Mesothelial cell of epicardium (in vitro differentiated cells): ENCODE measurements at places on chromosomes 2 and 18. TPM values are rescaled to one million over a fixed set of nuclear protein-coding genes. Genes with fewer than 3 reads are reported as not detected.

- DNase-seq, result no peak
Measured at GRCh38 chr2:230798769-230799399, 65.9 kb upstream of the ITM2C start.

DNA sequence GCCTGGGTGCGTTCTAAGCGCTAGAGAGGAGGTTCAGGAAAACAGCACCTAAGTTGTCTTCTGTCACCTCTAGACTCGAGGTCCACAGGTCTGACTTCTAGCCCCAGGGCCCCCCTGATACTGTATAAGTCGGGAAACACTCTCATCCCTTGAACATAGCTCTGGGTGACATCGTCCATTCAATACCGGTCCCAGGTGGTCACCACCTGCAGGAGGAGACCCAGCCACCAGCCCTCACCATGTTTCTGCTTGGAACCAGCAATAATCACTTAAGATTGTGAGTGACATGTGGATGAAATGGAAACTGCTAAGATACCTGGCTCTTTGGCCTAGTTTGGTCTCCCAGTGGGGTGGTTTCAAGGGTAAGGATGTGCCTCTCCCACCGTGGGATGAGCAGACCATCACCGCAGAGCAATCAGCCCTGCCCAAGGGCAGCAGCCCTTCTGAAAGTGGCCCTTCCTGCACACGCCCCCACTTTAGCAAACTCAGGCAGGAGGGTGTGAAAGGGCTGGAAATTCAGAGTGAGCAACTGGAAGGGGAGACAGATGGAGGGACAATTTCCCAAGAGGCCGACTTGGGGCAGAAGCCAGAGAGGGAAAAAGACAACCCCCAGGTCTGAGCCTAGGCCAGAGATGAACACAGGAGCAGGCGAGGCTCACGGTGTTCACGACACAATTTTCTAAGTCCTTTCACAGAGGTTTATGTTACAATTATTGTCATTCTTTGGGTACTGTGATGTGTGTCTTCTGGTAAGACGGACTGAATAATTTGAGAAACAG lies 95.2 kb downstream of the ZNF516 start:
- DNase-seq, result no peak

- DNase-seq, result no peak
Measured at GRCh38 chr2:224723586-224724217, 7.5 kb upstream of the CCDC195 start.

DNA sequence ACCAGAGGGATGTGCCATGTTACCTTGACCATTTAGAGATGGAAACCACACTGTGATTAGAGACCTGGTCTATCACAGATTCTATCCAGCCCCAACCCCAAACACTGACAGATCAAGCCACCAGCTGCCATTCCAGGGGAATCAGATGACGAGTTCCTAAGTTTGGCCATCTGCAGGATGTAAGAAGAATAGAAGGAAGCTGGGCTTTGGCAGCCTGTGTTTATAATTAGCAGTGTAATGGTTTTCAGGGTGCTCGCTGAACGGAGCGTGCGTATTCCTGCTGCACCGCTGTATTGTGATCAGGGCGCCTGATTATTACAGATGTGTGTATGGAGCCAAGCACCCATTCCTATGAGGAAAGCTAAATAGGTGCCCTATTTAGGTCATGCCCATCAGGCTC lies 138.1 kb downstream of the LRRC30 start:
- no peak for DNase-seq

IL18RAP gene
- not detected in 3 replicates for total RNA-seq
